ENCODE measurements at places on chromosomes 16 and 17.

GRCh38 chr17:82021107-82021899, 1.4 kb downstream of the CENPX start:
- peak; percentile 69 for DNase-seq

DNA sequence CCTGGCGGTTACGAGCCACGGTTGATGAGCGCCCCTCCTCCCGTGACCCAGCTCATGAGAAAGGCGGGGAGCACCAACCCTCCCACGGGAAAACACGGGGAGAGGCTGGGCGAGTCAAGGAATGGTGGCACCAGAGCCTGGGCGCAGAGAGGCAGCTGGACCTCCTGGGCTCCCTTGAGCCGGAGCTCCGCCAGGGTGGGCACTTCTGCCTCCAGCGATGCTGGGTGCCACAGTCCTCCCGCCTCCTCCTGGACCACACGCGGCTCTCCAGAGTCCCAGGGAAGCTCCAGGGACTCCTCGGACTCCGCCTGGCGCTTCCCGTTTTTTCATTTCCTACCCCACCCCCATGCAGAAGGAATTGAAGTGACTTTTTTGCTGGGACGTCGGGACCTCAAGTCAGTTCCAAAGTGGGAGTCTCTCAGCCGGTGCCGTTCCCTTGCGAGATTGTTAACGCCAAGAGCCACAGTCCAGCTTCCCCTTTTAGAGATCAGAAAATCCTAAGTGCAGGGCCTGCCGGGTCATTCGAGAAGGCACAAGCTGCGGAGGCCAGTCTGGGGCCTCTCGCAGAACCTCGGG, 6.6 kb upstream of the CBX8 start:
- no peak for DNase-seq

DNA sequence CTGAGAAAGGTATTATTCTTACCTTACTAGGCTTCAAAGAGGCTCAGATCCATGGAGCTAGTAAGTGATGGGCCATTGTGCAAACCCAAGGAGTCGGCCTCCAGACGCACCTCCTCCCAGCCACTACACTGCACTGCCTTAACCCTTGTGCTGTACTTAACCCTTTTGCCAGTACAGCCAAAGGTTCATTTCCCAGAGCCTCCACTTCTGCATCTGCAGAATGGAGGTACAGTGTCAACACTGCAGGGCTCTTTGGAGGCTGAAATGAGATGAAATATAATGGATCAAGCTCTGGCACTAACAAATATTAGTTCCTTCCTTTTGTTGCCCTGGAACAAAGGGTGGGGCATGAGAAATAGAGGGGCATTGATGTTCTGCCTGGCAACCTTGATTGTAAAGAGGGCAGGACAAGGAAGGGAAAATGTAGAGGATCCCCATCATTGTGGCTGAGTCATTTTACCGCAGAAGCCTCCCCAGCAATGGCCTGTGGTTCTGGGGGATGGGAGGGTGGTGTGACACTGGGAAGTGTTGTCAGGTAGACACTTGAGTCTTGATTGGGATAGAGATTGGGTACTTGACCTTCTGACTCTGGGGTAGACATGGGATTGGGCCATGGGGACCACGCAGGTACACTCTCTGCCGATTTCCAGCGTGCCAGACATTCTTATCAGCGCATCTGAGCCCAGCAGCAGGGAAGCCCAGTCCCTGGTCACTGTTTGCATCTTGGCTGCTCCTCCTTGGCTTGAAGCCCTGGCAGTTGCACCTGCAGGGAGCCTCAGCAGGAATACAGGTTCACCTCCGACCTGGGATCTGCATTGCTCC, 84.0 kb downstream of the MSI2 start:
- no peak for DNase-seq

DNA sequence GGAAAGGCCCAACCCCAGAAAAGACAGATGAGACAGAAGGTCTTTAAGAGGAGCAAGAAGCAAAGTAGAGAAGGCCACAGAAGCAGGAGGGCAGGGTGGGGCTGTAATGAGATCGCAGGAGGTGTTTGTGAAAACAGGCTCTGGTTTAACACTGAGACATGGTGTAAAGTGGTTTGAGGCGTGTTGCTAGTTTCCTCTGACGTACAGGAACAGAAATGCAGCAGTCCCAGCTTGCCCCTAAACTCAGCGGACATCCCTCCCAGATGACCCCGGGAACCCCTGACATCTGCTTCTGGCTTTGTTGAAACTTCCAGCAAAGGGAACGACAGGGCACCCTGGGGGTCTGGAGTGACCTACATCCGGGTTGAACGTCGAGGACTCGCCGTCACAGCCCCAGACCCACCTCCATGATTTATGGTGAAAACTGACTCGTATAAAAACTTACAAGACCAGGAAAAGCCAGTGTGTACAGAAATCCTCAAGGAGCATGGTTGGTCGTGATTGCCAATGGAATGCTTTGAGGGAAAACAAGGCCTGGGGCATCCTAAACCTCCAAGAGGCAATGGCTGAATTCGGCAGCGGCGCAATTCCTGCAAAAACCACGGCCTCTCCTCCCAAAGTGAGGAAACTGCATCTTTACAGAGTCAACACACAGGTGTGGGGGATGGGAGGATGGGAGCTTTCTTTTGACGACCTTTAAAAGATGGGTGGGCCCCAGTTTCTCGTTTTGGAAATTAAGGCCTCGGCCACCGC, 25.8 kb downstream of the LITAF start:
- no peak for DNase-seq

Measured in AML-193 (cell line).